Kidney (tissue), 22 donors: ENCODE measurements at places on chromosomes 11 and 22. TPM values are rescaled to one million over a fixed set of nuclear protein-coding genes. Genes with fewer than 3 reads are reported as not detected.
A peak's percentile ranks its signal among the peaks of the same experiment; 100 is the strongest.

Gene CHCHD10
- total RNA-seq, result 190 TPM

Gene MYEOV
- total RNA-seq, result 2.6 TPM

Gene SCN3B
- total RNA-seq, result 2.8 TPM

Gene PRR33
- total RNA-seq, result not detected

Gene LTO1
- 21.9 TPM for total RNA-seq

Gene CLDN5
- total RNA-seq, result 48.4 TPM

Gene MS4A6A
- total RNA-seq, result 145 TPM

Gene IL10RA
- total RNA-seq, result 37.2 TPM

Gene RBMXL2
- 0.13 TPM for total RNA-seq

Gene MEI1
- 14.6 TPM for total RNA-seq

GRCh38 chr11:1500466-1501420 lies 14.2 kb upstream of the MOB2 start:
- no peak for DNase-seq

DNA sequence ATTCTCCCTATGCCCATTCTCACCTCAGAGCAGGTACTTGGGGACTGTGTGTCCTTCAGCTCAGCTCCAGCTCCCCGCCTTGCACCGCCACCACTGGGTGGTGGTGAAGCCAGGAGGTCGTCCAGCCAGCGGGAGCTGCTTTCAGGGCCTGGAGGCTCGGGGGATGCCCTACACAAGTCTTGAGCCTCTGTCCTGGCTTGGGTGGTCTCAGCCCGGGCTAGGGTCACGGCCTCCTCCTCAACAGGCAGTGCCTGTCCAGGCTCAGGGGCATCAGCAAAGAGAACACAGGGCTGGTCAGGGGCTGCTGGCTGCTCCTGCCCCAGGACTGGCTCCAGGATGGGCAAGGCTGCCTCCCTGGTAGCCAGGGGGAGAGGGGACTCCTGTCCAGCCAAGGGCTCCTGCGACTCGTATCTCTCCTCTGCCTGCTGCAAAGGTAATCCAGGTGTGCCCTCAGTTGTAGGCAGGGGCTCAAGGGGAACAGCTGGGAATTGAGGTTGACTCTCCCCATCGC lies 12.2 kb downstream of the TNKS1BP1 start:
- no peak for DNase-seq

GRCh38 chr22:48445113-48445827 lies 1382.4 kb downstream of the BRD1 start:
- DNase-seq, result no peak

DNA sequence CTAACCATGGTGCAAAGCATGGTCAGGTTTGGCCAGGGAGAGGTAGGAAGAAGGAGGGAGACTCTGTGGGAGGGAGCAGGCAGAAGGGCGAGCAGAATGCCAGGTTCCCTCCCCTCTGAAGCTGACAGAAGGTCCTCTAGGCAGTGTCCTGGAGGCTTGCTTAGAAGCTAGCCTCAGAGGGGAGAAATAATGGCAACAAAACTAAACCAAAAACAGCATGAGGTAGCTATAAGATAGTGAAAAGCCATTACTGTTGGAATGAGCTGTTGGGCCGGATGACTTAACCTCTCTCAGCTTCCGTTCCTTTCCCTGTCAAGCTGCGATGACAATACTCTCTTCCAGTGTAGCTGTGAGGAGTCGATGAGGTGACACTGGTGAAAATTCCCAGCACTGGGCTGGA lies 36.6 kb downstream of the RASSF10 start:
- DNase-seq, result no peak

- no peak for DNase-seq
Measured at GRCh38 chr11:3901249-3902025, 46.0 kb downstream of the STIM1 start.

DNA sequence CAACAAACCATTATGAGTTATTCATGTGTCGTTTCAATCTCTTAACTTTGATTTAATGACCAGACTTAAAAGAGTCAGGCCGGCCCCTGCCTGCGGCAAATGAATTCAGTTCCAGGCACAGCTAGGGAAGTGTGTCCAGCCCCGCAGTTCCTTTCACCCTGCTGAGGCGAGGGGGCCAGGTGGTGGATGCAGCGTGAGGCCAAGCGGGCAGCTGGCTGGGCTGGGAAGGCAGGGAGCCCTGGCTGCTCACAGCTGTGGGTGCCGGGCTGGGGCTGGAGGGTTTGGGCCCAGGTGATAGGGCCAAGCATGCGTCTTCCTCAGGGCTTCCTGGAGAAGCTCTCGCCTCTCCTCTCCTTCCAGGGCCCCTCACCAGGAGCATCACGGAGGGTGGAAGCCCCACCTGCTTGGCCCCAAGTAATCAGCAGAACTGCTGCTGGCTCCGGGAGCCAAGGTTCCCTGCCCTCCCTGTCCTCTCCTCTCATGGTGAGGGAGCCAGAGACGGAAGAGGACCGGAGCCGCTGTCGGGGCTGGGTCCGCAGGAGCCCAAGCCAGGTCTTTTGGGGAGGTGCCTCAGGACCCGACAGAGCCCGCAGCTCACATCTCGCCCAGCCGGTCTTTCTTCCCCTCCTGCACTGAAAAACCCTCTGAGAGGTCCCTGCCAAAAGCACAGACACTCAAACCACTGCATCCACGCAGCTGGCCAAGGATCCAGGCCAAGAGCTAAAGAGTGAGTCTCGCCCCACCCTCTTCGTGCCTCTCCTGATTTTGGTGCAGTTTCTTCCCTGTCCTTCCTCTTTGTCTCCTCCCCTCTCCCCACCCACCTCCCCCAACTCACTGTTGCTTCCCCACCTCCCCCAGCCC lies 97.0 kb downstream of the ST3GAL4 start:
- DNase-seq, result peak; percentile 48

DNA sequence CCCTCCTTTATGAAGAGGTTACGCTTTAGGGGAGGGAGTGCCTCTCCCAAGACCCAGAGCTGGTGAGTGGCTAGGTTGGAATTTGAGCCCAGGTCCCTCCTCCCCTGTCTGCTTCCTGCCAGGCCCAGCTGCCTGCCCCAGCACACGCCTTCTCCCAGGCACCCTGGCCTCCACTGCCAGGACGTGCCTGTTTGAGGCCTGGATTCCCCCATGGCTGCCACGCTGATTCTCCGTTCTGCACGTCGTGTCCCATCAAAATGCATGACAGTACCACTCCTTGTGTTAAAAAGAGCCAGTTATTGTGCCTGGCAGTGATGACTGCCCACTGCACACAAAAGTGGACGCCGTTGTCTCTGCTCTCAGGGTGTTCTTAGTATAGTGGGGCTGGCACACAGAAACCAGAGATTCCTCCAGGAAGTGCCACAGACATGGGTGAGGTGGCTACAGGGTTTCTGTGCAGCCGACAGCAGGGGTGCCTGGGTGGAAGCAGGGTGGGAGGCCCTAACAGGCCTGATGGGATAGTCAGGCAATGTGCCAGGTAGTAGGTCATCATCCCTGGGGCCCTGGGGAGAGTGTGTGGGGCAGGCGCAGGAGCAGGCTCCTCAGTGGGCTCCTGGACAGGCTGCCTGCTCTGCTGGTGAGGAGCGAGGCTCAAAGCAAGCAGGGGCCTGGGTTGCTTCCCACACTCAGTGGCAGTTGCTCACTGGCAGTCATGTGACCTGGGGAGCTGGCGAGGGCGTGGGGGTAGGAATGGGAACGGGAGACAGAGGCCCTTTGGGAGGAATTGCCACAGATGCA lies 24.2 kb downstream of the MED15 start:
- DNase-seq, result no peak

- DNase-seq, result no peak
Measured at GRCh38 chr11:117669062-117669461, 128.0 kb downstream of the DSCAML1 start.

GRCh38 chr11:96554236-96554820 lies 164.5 kb downstream of the JRKL start:
- no peak for DNase-seq

DNA sequence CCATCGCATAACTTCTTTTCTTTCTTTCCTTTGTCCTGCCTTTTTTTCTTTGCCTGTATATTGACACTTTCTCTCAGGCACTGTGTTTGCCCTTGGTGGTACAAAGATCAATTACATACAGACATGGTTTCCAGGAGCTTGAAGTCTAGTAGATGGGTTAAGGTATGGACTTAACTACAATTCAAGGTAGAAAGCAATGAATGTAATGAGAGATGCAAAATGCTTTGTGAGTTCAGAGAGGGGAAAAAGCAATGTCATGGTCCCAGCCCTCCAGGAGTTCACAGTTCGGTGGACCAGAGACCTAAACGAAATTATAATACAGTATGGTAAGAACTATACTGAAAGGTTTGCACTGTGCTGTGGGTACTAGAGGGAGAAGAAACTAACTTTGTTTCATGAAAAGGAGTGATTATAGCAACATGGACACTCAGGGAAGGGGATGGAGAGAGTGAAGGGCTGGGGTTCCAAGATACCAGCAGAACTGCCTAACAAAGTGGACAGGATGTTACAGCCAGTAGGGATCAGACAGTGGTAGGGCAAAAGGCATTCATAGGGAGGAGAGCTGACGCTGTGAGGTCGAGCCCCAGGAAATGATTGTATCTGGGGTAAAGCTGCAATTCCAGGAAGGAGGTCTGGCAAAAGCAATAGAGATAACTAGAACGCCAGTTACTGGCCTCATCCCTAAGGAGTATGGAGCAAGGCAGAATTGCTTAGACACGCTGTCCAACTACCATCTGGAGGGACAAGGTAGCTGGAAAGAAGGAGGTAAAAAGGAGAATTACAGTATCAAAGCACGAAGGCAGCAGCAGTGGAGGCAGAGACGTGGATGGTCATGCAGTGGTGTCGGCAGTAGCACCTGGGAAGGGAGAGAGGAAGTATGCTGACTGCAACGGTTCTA lies 158.3 kb upstream of the MTMR2 start:
- peak; percentile 46 for DNase-seq

- DNase-seq, result peak; percentile 86
Measured at GRCh38 chr22:23533328-23533762, 46.7 kb downstream of the IGLL1 start.

DNA sequence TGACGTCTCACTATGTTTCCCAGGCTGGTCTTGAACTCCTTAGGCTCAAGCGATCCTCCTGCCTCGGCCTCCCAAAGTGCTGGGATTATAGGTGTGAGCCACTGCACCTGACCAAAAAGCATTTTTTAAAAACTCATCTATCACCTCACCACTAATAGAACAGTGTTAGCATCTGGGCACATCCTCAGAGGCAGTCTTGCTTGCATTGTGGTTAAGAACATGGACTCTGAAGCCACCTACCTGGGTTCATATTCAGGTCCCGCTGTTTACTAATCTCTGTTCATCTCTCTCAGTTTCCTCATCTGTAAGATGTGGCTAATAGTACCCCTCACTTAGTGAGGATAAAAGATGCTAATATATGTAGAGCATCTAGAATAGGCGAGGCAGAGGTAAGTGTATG lies 90.6 kb downstream of the PACS1 start:
- DNase-seq, result no peak

- no peak for DNase-seq
Measured at GRCh38 chr11:114316980-114317786, 21.0 kb downstream of the NNMT start.

DNA sequence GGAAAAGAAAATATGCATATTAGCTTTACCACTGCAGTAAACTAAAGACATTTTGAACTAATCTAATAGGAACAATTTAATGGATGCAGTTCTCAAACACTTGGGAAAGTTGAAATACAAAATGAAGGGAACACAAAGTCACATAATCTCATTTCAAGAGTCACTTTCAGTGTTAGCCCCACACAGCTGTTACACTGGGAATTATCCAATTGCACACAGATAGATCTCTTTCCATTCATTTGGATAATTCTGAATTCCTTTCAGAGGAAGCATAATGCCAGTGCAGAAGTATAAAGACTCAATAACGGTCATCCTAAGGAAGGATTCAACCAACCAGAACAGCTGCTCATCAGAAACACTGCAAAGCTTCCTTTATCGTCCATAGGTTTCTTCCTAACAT lies 173.3 kb downstream of the GRIA4 start:
- no peak for DNase-seq

GRCh38 chr11:24609192-24610119 lies 112.6 kb downstream of the LUZP2 start:
- DNase-seq, result peak; percentile 17

- DNase-seq, result no peak
Measured at GRCh38 chr11:121927789-121928188, 188.2 kb downstream of the BLID start.

DNA sequence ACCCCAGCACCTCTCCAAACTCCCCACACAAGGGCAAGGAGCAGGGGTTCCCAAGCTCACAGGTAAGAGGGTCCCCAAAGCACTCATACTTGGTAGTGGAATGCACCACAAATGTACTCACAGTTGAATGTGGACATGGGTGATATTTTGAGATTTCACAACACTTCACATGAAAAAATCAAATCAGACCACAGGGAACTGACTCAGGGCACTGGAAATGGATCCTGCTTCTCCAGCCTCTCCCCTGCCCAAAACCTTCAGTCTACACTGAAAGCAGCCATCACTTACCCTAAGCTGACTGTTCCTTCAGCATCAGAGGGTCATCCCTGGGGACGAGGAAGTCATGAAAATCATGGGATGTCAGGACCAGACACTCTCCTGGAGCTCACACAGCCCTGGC lies 40.2 kb downstream of the SCGB1A1 start:
- DNase-seq, result no peak

DNA sequence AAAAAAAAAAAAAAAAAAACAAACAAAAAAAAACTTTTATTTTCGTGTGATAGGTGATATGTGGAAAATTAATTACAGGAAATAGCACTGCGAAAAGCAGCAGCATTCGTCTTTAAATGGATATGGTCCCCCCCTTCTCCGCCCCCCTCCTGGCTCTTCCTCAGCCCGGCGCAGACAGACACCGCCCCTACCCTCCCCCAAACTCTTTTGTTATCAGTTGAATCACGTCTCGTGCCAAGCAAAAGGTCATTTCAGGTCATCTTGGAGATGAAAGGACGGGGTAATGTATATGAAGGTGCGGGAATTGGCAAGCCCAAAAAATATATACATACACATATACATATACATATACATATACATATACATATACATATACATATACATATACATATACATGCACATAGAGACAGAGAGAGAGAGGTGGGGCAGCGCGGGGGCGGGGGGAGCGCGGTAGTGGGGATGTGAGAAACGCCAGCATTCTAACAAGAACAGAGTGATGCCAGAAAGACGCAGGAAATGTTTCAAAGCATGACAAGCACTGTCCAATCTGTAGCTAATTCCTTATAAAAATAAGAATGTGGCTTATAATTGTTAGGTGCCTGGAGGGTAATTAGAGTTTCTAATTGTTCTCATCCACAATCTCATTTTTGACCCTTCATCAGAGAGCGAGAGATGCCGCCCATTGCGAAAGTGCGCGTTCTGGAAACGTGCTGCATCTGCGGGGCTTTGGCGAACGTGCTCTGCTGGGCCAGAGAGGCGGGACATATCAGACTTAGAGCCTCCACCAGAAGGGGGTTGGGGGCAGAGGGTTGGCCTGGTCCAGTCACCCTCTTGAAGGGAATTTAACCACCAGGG lies 214.5 kb upstream of the UBASH3B start:
- peak; percentile 78 for DNase-seq

GRCh38 chr11:127926721-127927120 lies 660.6 kb downstream of the ETS1 start:
- no peak for DNase-seq

- DNase-seq, result peak; percentile 88
Measured at GRCh38 chr11:33808228-33808828, 34.0 kb upstream of the FBXO3 start.

GRCh38 chr11:2178906-2179494 lies 7.4 kb upstream of the TH start:
- DNase-seq, result peak; percentile 78
